ENCODE measurements at places on chromosomes 16 and 17. TPM values are rescaled to one million over a fixed set of nuclear protein-coding genes. Genes with fewer than 3 reads are reported as not detected.
A peak's percentile ranks its signal among the peaks of the same experiment; 100 is the strongest.

Gene CCL8
- total RNA-seq, result not detected

GRCh38 chr17:48562934-48563333 is 15.2 kb downstream of the HOXB4 start:
- no peak for DNase-seq

- no peak for DNase-seq
These were observed 291.6 kb downstream of the MAP2K6 start for GRCh38 chr17:69706127-69706526.

Gene PYDC1
- not detected for total RNA-seq

GRCh38 chr17:74147966-74148365 is 55.5 kb upstream of the RPL38 start:
- DNase-seq, result no peak

- DNase-seq, result no peak
These were observed 9.4 kb downstream of the TIGD7 start for GRCh38 chr16:3295783-3296182.

GRCh38 chr16:56576585-56577299 is 11.9 kb downstream of the MT4 start:
- peak; percentile 91 for DNase-seq

Gene FOXN1
- not detected for total RNA-seq

DNA sequence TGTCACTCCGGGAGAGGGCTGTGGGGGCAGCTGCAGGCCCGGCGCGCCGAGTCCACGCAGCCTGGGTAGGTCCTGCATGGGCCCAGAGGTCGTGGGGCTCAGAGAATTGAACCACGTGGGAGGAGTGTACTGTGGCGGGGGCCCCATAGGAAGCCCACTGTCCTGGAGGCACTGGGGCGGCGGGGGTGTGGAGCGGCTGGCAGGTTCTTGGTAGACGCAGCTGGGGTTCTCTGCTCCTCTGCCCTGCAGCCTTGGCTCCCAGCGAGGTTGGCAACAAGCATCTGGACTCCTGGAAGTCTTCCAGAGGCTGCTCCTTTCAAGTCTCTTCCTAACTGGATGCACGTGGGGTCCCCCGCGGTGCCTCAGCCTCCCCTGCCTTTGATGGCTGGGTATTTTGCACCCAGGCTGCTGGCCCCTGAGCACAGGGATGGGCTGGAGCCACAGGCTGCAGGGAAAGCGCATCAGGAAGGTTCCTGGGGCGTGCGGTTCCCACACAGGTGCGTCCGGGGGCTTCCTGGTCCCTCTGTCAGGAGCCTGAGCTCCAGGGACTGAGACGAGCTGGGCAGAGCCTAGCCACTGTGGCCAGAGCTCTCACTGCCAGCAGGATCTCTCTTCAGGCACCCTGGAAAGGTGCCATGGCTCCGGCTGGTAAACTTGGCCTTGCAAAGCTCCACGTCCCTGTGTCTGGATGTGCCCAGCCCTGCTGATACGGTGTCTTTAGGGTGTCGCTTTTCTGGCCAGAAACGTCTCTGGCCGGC is 9.3 kb downstream of the KCTD5 start:
- no peak for DNase-seq

GRCh38 chr17:75854101-75854748 is 910 bp downstream of the WBP2 start:
- no peak for DNase-seq

Gene MRTFB
- total RNA-seq, result 12.0 TPM

- DNase-seq, result peak; percentile 92
These were observed 6.8 kb upstream of the MEAK7 start for GRCh38 chr16:84511180-84511800.

GRCh38 chr16:23914946-23915530 is 79.3 kb downstream of the PRKCB start:
- DNase-seq, result no peak

- DNase-seq, result peak; percentile 41
These were observed 35.3 kb downstream of the SOCS3 start for GRCh38 chr17:78324391-78325075.

DNA sequence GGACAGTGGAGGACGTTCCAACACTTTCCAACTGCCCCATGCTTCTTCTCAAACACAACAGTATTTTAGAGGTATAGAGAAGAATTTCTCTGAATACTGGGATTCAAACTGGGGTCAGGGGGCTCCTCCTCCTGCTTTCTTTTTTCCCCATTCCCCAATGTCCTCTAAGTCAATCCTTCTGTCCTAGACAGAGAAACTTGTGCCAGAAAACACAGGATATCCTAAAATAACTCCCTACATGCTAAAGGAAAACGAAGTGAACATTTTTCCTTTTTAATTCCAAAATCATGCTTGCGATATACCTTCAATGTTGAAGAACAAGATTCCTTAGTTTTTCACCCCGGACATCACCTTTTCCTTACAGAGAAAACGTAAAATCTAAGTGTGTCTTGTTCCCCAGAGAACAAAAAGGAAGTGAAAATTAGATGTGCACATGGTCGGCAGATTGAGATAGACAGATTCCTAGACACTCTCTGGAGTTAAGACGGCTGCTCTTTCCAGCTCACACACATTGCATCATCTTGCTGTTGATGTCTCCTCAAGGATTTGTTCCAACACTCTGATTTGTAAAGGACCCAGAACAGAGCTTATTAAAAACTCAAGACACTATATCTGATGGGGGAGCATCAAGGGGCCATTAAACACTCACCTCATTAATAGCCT is 228.2 kb downstream of the GRIN2A start:
- no peak for DNase-seq

Gene SLC5A10
- not detected for total RNA-seq

DNA sequence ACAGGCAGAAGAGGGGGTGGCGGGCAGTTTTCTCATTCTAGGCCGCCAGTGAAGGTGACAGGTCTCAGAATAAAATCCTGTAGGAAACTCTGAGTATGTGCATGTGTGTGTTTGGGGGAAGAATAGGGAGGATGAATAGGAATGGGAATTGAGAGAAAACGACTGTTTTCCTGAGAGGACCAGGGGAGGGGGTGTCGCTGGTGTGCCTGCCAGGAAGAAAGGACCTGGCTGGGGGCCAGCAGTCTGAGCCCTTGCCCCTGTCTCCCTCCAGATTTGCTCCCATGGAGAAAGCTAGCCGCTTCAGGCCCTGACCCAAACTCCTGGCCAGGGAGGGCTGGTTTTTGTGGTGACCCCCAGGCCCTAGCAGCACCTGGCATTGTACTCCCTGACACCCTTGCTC is 14.4 kb downstream of the C17orf50 start:
- no peak for DNase-seq

Gene TENT4B
- 19.0 TPM for total RNA-seq

- no peak for DNase-seq
These were observed 50.6 kb downstream of the LMF1 start for GRCh38 chr16:920051-920681.

DNA sequence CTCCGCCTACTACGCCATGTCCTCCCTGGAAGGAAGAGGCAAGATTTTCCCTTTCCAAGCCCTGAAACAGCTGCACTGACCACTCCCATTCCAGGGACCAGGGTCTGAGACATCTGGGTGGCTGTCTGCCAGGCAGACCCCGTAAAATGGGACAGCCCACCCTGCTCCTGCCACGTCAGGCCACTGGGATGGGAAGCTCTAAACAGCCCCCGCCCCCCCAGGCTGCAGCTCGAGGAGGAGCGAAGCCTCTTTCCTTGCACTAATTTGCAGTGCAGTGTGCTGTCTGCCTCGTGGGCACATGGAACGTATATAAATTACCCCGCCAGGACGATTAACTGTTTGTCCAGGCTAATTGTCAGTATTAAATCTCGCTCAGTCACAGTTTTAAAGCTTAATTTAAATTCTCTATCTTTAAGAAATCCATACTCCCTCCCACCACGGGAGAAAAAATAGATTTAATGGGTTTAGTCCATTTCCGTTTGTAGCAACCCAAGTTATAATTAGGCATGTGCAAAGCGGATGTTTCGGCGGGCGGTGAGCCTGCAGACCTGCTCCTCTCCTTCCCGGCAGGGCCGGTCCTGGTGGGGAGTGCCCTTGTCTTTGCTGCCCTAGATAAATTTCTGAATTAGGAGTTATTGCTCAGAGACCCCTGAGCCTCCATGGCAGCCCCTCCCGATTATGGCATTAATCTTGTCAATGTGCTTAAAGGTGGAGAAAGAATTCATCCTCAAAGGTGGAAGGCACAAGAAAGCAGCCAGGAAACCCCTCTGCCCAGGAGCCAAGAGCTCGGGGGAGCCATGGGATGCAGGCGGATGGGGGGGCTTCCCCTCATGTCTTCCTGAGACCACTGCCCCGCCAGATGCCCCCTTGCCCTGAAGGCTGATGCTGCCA is 268.0 kb upstream of the TNRC6C start:
- peak; percentile 47 for DNase-seq

Gene BRCA1
- 92.9 TPM for total RNA-seq

DNA sequence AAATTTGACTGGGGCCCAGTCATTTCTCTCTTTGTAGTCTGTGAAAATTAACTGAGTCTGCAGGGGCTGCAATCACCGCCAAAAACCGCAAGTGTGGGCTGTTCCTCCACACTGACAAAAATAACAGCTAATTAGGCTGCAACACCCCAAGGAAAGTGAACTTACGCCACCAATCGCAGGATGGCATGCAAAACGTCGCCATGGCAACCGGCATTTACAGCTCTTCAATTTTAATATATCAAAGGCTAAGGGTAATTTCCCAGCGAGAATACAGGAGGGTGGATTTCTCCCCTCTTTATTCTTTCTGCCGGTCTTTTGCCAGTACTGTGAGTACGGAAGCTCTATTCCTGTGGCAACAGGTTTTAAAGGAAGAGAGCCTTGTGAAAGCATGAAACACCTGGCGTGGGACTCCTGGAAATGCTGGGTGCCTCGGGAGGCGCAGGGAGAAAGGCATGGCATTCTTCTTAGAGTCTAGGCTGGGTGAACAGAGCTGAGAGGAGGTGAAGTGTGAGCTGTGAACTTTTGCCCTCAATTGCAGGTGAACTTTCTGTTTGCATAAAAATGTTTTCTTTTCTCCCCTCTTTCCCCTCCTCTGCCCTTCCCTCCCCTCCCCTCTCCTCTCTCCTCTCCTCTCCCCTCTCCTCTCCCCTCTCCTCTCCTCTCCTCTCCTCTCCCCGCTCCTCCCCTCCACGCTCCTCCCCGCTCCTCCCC is 399.7 kb downstream of the XYLT1 start:
- peak; percentile 97 for DNase-seq

DNA sequence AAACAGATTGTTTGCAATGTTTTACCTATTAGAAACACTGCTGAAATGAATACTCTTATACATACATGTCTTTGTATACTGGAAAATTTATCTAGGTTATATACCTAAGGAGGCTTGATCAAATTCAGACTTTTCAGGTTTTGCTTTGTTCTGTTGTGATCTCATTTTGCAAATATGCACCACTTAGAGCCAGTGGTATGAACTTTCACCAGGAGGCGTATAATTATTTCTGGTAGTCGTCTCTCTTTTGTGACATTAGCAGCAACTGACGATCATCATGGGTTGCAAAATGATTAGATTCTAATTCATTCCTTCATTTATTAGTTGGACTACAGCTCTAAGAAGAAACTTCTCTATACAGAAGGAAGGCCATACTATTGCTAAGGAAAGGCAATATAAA is 26.9 kb downstream of the AP1G1 start:
- no peak for DNase-seq

GRCh38 chr16:3793161-3793576 is 75.8 kb upstream of the TRAP1 start:
- DNase-seq, result no peak

All from activated CD8-positive, alpha-beta T cell treated with anti-CD3 and anti-CD28 coated beads for 36 hours (primary cell).